Bronchial smooth muscle cell (primary cell): ENCODE measurements at places on chromosomes 7 and 10. TPM values are rescaled to one million over a fixed set of nuclear protein-coding genes. Genes with fewer than 3 reads are reported as not detected.

PKD2L1 gene
- not detected in 2 replicates for total RNA-seq

SLC13A1 gene
- not detected in 2 replicates for total RNA-seq

SH2D4B gene
- under 0.01 TPM in 1 of 2 replicates, not detected in the other for total RNA-seq

ECHDC3 gene
- total RNA-seq: 2.2 and 6.8 TPM in 2 replicates

SRGN gene
- total RNA-seq: 47.3 and 81.2 TPM in 2 replicates

CUBN gene
- total RNA-seq: 1.9 and 2.2 TPM in 2 replicates

LIPM gene
- total RNA-seq: not detected in 2 replicates

CHAT gene
- total RNA-seq: not detected in 2 replicates

EGFR gene
- total RNA-seq: 31.7 and 35.5 TPM in 2 replicates

ALOX5 gene
- total RNA-seq: under 0.01 TPM in 1 of 2 replicates, not detected in the other

LSM5 gene
- 14.5 and 16.1 TPM in 2 replicates for total RNA-seq

PRKG1 gene
- total RNA-seq: 28.5 and 39.7 TPM in 2 replicates

COBL gene
- not detected in 2 replicates for total RNA-seq

ARHGAP22 gene
- 34.2 and 46.1 TPM in 2 replicates for total RNA-seq

ACSM6 gene
- not detected in 2 replicates for total RNA-seq

OR6V1 gene
- total RNA-seq: not detected in 2 replicates

ARHGEF35 gene
- 2.5 and 2.7 TPM in 2 replicates for total RNA-seq

VAX1 gene
- not detected in 2 replicates for total RNA-seq

SPDYE2B gene
- not detected in 2 replicates for total RNA-seq
